ENCODE measurements at places on chromosomes 5 and 9. TPM values are rescaled to one million over a fixed set of nuclear protein-coding genes. Genes with fewer than 3 reads are reported as not detected.

SOX30 gene
- total RNA-seq = not detected

MAT2B gene
- 48.9 TPM for total RNA-seq

ORM2 gene
- not detected for total RNA-seq

GPRIN1 gene
- 9.2 TPM for total RNA-seq

NOXA1 gene
- 1.6 TPM for total RNA-seq

CAVIN4 gene
- total RNA-seq = 0.32 TPM

AIF1L gene
- 2.0 TPM for total RNA-seq

WDR31 gene
- total RNA-seq = 0.96 TPM

FBLL1 gene
- total RNA-seq = 0.14 TPM

C8G gene
- total RNA-seq = 1.3 TPM

PCDHB10 gene
- total RNA-seq = 0.06 TPM

LTC4S gene
- total RNA-seq = 0.28 TPM

NUTM2F gene
- not detected for total RNA-seq

C9 gene
- total RNA-seq = not detected

LVRN gene
- 0.03 TPM for total RNA-seq

WDR36 gene
- 13.5 TPM for total RNA-seq

BHMT2 gene
- not detected for total RNA-seq

PCA3 gene
- not detected for total RNA-seq

FGF18 gene
- total RNA-seq = 3.2 TPM

LCN6 gene
- total RNA-seq = not detected

ARRDC3 gene
- 4.9 TPM for total RNA-seq

ITGA1 gene
- total RNA-seq = 2.0 TPM

SH3PXD2B gene
- 16.2 TPM for total RNA-seq

All from A549 treated with AZD2906 at 1 μM for 4 hours (cell line).